ENCODE measurements at places on chromosomes 7 and 10.

- DNase-seq = no peak
Observed at GRCh38 chr10:119177708-119178371, 772 bp downstream of the PRDX3 start.

DNA sequence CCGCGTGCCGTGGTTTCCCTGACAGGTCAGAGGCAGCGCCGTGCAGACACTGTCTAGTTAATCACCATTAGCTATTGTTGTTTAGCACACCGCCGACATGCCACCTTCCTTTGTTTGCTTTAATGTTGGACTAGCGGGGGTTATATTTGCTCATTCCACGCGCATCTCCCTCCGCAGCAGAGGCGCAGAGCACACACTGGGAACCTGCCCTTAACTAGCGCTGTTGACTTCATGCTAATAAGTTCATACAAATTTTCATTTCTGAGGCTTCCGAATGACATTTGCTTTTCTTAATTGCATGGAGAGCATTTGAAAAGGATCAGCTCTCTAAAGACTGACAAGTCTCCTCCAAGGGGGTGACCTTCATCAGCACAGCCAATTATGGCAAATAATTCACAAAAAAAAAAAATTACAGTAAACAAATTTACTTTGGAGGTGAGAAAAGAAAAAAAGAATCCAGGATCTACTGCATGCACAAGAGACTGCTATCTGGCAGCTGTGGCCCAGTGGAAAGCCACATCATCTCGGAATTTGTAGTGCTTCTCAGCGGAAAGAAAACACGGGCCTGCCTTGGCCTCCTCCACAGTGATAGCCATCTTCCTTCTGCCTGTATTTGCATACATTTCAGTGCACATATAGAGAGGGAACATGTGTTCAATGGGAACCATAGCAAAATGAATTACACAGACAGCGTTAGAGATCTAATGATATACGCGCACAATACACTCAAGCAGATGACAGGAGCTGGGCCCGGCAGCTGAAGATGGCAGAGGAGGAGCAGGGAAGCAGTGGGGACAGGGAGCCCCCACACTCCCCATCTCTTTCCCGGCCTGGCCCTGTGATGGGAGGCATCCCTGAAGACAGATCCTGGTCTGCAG, 94.2 kb downstream of the EBF3 start:
- DNase-seq = no peak

DNA sequence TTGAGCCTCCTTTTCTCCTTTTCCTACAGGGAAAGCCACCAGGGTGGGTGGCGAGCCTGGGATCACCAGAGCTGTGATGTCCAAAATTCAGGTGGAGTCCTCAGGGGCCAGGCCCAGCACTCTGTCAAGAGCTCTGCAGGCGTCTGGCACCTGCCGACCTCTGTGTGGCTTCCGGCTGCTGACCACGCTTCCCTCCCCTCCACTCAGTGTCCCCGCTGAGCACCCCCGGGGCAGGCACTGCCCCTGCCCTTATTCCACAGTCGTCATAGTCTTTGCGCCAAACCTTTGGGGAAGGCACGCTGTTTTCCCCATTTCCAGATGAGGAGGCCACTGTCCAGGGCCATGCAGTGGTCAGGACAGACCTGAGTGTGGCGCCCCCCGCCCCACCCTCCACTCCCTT, 7.5 kb downstream of the MTG1 start:
- no peak for DNase-seq

- no peak for DNase-seq
Observed at GRCh38 chr7:47946581-47947354, 1.5 kb downstream of the PKD1L1 start.

GRCh38 chr10:131954356-131954965, 27.3 kb downstream of the BNIP3 start:
- no peak for DNase-seq

- DNase-seq = no peak
Observed at GRCh38 chr10:43809211-43809930, 160.7 kb upstream of the ZNF32 start.

DNA sequence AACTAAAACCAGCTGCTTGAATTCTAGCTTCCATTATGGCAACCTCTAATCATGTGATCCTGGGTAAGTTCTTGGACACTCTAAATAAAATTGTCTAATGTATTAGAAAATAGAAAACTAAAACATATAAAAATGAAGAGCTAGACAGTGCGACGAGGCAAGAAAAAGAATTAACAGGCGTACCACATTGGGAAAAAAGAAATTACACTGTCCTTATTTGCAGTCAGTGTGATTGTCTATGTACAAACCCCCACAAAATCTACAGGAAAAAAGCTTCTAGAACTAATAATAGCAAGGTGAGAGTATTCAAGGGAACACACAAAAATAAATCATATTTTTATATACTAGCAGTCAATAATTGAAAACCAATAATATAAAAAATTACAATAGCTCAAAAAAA, 625.6 kb upstream of the MKI67 start:
- DNase-seq = no peak

GRCh38 chr7:257647-257992, 32.4 kb upstream of the FOXL3 start:
- DNase-seq = no peak

DNA sequence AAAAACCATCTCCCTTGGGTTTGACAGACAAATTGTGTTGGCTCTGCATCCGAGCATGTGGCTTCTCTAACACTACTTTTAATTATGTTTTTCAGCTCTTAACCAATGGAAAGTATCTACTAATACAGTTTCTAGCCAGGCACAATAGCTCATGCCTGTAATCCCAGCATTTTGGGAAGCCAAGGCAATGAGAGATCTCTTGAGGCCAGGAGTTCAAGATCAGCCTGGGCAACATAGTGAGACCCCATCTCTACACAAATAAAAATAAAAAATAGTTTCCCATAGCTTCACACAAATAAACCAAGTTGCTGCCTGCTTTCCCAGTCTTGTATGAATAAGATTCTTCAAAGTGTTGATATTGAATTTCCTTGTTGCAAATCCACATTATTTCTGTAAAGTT, 13.8 kb upstream of the ARHGAP12 start:
- no peak for DNase-seq

DNA sequence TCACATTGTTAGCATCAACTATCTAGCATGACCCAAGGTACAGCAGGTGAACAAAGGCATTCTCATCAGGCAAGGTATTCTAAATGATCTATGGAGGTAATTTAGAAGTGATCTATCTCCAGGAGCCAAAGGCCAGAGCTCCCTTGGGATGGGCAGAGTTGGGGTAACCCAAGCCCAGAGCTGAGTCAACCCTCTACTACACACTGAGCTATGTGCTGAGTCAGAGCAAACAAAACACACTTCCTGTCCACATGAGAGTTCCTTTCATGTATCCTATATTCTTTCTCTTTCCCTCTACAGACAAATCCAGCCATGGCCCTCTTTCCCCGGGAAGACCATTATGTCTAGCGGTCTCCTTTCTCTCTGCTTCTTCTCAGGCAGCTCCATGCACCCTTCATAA, 68.2 kb upstream of the AGK start:
- DNase-seq = no peak

- no peak for DNase-seq
Observed at GRCh38 chr7:75842836-75843446, 29.3 kb upstream of the CCL24 start.

DNA sequence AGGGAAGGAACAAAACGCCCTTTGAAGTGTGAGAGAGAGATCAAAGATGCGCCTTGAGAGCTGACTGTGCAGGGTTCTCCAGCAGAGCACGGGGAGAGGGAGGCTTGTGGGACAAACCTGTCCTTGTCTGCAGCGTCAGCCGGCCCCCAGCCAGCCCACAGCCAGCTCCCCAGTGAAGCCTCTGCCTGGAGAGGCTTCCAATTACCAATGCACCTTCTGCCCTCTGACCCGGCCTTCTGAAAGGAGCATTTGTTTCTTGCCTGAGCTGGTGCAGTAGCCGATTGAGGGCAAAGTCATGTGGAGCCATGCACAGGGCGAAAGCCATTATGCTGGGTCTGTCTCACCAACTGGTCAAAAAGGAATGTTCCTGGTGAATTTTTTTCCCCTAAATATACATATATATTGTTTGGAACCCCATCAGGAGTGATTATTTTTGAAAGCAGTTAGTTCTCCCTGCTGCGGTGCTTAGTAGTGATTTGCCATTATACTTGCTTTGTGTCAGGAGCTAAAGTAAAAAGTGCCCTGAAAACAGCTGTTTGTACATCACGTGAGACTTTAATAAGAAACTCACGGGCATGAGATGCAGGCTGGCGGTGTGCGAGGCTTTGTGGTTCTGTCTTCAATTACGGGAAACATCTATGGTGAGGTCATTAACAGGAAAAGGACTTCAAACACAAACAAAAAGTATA, 268.6 kb downstream of the KLF6 start:
- no peak for DNase-seq

DNA sequence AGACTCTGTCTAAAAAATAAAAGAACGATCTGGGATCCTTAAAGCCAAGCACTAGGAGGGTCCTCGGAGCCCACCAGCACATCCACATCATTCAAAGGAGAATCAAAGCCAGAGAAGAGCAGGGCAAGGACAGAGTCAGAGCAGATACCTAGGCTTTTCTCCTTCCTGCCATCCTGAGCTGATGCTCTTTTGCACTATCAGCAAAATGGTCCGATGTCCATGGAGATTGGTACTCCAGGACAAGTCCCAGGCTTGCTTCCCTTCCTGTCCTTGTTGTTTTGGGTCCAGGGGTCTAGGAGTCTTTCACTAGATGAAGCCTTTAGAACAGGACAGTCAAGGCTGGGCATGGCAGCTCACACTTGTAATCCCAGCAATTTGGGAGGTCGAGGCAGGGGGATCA, 58.0 kb upstream of the ELN start:
- no peak for DNase-seq

DNA sequence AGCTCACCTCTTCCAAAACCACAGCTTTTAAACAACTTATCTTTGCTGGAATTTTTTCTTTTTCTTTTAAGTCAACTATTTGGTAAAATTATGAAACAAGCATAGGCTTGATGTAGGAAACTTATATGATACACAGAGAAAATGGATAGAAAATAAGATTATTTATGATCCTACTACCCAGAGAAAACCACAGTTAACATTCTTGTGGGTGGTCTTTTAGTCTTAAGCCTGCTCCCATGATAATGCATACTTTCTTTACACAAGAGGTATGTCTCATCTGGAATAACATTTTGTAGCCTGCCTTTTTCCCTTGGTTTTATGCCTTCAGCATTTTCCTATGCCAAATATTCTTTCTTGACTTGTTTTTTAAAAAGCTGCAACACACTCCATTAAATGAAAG, 21.4 kb downstream of the PLPP4 start:
- DNase-seq = no peak

DNA sequence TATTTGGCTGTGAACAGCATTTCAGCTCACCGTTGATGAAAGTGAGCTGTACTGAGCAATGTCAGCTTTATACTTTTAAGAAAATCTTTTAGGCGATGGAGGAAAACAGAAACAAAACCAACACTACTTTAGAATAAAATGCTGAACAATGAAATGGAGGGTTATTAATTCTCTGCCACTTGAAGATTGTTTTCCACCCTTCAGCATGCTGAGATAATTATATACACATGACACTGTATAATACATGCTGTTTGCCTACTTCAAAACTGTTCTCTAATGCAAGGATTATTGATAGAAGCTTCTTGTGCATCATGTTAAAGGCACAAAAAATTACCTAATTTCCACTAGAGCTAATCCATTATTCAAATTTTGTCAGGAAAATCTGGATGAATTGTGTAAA, 66.8 kb downstream of the CACNA2D1 start:
- no peak for DNase-seq

- no peak for DNase-seq
Observed at GRCh38 chr7:3094701-3095445, 51.2 kb upstream of the CARD11 start.

DNA sequence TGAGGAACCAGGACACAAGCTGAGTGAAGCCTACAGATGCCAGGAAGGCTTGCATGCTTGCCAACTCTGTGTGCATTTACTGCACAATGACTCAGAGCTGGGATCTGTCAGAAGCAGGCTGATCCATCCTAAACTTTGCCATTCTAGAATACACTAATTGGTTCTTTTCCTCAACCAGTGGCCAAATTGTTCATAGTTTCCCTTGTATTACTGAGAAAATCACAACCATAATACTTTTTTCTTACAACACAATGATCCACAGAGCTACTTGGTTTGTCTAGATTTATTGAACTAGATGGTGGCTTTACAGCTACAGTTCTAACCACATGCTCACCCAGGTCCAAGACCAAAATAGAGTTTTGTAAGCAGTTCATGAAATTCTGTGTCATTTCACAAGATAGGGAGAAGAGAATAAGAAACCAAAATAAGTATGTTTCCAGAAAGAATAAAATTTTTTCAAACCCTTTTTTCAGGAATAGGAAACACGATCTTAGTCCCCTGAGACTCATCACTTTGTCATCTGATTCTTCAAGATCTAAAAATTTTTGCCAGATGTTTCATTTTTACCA, 21.0 kb upstream of the LRRC17 start:
- no peak for DNase-seq

DNA sequence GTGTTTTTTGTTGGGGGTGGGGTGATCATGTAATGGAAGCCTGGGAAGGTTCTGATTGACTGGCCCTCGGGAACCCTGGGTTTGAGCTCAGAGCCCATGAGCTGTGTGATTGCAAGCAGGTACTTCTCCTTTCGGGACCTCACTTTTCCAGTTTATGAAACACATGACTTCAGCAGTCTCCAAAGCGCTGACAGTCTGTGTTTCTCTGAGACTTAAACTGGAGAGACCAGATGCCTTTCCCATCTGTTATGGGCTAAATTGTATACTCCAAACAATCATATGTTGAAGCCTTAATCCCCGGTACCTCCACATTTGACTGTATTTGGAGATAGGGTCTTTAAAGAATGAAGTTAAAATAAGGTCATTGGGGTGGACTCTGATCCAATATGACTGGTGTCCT, 493.6 kb downstream of the GALNT17 start:
- DNase-seq = no peak

DNA sequence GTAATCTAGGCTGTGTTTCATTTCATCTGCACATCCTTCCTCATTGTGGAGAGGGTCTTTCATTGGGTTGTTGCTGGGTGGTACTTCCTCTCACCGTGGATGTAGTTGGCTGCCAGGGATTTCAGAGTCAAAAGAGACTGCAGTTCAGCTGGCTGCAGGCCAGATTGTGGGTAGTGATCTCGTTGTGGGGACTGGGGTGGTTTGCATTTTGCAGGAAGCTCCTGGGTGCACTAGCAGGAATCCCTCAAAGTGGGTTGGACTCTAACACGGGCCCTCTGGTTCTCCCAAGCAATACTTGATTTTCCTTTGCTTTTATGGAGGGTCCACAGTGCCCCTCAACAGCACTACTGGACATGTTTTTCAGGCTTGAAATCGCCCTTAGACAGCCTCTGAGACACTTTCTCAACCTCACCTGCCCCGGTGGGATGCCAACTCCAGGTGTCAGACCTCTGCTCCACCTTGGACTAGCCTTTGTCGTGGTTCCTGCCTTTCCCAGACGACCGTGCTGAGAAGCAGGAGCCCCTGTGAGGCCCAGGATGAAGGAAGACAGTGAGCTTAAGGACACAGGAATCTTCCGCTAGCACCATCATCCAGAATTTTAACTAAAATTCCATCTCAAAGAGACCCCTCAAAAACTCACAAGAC, 23.9 kb upstream of the ZNF273 start:
- DNase-seq = no peak

GRCh38 chr7:5685205-5685604, 96.3 kb downstream of the RNF216 start:
- DNase-seq = no peak

All from stimulated activated CD4-positive, alpha-beta T cell treated with anti-CD3 and anti-CD28 coated beads, Interleukin-1b, Interleukin-23, amount 100 ng/mL, for 1 hour (primary cell).